Activated gamma-delta T cell treated with anti-CD3 and anti-CD28 coated beads, Interleukin-2, amount 50 U/mL, for 16 hours (primary cell): ENCODE measurements at places on chromosomes 5 and 9.

DNA sequence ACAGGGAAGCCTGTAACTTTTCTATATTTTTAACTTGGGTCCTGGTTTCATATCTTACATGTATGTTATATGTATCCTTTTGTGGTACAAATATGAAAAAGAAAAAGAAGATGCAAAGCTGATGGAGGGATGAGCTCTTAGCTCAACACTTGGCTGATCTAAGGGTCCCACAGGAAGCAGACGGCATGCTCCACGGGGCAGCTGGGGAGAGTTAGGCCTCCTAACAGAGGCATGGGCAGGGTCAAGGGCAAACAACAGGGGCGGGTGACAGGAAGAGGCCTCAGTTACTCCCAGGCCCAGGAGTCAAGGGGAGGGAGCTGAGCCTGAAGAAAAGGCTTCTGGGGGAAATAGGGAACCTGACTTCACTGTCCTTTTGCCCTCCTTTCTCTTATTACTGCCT, 287.2 kb downstream of the ZSWIM6 start:
- no peak for DNase-seq

DNA sequence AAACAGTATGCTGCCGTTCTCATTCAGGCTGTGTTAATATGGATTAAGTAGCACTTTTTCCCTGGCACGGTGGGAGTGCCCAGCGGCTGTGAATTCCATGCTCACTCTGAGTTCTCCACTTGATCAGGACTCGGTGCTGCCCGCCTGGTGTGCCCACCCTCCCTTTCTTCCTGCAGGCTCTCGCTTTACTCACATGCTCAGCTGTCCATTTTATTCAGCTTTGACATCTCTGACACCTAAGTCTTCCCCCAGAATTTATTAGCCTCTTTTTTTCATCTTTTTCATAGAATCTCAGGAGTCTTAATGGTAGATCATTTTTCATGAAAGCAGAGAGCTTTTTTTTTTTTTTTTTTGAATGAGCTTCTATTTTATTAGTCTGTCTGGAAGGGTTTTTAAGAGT, 626.5 kb downstream of the IRX1 start:
- DNase-seq, result no peak

DNA sequence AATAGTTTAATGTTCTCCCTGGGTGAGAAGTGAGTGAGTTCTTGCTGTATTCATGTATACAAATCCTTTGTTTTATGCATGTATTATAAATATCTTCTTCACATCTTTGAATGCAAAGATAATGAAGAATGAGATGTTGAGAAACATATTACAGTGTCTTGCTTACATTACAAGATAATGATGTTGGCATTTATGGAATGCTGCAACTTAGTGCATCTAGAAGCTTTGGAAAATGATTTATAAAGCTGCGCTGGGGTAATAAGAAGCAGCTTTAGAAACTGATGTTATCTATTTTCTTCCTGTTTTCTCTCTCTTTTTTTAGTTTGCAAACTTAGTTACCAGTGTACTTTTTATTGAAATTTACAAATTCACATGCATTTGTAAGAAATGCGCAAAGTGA, 673.4 kb downstream of the KCTD16 start:
- no peak for DNase-seq

DNA sequence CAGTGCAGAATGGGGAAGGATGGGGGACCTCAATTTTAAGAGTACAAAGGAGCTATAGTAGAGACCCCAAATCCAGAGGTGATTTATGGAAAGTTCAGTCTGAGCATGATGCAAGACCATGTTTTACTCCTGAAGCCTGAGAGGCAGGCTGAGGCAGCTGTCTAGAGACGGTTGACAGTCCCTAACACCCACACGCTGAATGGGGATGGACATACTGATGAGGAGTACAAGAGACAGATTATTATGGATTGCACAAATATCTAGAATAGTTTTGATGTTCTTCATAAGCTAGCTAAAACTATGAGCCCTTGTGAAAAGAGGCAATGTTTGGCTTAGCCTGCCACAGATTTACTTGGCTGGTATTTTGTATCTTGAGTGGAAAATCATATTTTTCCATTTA, 64.5 kb downstream of the PRR16 start:
- no peak for DNase-seq

GRCh38 chr5:143134269-143134668, 269.2 kb downstream of the NR3C1 start:
- no peak for DNase-seq

DNA sequence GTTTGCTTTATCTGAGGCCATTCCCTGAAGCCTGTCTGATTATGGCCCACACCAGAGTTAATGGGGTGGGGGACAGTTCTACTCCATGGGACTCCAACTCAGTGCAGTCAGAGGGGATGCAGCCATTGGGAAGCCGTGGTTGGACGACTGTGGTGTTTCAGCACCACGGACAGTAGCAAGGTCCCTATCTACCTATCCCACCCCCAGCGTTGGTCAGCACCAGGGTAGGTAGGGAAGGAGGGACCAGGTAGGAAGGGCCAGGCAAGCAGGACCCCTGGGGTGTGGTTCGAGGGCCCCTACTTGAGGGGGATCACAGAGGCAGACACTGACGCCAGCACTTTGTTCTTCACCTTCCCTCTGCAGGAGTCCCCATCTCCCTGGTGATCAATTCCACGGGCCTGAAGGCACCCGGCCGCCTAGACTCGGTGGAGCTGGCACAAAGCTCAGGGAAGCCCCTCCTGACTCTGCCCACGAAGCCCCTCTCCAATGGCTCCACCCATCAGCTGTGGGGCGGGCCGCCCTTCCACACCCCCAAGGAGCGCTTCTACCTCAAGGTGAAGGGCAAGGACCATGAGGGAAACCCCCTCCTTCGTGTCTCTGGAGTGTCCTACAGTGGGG, 33.2 kb downstream of the HMCN2 start:
- DNase-seq, result no peak

GRCh38 chr5:53063176-53063575, 46.4 kb downstream of the MOCS2 start:
- DNase-seq, result no peak

DNA sequence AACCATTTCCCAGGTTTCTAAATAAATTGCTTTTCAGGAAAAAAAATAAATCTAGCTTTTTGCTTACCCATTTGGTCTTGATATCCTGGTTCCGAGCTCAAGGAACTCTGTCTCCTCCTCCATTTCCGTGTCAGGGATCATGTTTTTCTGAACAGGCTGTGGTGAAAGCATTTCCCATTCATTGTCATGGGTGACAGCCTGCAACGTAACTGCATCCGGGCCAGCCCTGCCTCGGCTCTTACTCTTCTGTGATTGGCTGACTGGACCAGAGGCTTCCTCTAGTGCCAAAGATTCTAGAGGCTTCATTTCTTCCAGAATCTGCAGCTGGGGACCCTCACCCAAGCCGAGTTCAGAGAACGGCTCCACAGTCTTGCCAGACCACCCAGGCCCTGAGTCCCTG, 61.0 kb upstream of the PCA3 start:
- no peak for DNase-seq

DNA sequence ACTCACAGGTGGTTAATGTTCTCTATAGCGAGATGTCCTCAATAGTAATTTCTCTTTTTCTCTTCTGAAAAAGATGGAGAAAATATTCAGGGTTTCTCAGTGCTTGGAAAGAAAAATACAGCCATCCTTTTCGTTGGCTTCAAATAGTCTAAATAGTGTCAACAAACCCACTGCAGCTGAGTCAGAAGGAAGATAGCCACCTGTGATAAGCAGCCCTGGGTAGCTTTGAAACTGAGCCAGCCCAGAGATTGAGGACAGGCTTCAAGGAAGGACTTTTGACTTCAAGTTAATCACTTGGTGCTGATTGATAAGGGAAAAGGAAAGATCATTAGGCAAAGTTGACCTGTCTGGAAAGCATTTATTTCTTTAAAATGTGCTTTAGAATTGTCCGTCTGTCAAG, 78.7 kb upstream of the TYRP1 start:
- no peak for DNase-seq

DNA sequence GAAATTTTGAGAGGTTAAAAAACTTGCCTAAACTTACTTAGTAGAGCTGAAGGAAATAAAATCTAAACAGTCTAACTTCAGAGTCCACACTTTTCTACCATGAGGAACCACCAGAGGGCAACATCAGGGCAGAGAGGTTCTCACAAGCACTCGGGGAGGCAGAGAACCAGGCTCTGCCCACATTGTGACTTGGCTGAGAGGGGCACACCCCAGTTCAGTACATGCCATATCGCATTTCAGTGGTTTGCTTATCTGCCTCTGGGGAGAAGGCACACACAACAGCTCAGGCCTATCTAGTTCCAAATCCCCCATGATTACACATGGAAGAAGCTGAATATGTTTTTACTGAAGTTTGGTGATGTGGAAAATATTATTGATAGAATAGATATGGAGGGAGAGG, 49.2 kb downstream of the EQTN start:
- DNase-seq, result no peak

GRCh38 chr9:211557-211956, 3.1 kb upstream of the DOCK8 start:
- DNase-seq, result no peak

- DNase-seq, result no peak
Measured at GRCh38 chr9:81814794-81815464, 113.3 kb upstream of the SPATA31D4 start.

DNA sequence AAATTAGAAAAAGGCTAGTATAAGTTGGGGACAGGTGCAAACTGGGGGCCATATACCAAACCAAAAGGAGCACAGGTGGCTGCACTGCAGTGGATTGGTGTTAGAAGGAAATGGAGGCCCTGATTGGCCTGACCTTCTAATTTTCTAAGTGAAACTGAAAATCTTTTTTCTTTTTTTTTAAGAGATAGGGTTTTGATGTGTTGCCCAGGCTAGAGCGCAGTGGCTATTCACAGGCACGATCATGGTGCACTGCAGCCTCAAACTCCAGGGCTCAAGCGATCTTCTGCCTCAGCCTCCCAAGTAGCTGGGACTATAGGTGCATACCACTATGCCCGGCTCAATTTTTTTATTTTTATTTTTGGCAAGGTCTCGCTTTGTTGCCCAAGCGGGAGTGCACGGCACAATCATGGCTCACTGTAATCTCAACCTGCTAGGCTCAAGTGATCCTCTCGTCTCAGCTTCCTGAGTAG, 9.8 kb upstream of the CCDC69 start:
- DNase-seq, result no peak

DNA sequence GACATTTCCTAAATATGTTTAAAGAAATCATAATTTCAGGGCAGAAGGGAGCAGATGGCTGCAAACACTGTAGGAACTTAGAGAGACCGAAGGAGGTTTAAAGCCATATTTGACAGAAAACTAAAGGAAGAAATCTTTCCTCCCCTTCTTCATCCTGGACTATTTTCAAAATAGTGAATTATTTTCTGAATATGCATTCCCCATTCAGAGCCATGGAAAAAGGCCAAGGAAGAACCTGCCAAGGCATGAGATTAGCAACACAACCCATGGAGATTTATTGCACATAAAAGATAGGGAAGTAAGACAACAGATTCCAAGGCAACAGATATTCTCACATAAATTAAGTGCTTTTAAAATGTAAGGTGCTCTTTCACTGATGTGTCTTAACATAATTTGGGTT, 233.3 kb upstream of the ADAMTS16 start:
- no peak for DNase-seq

DNA sequence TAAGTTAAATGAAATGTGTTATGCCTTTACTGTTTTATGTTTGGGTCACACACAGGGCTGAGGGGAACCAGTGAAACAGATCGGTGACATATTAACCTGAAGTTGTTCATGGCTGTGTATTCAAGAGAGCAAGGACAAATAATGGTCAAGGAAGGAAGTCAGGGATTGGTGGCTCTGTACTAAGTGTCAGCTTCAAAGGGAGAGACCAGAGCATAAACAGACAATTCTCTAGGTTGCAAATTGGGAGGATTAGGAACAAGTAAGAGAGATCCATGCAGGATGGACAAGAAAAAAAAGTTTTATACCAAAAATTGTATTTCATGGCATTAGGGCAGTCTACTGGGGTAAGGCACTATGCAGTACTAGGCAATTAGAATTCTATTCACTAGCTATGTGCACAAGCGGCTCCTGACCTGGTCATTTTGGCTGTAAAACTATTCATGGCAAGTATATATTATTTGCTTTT, 156.3 kb downstream of the PLPPR1 start:
- no peak for DNase-seq

DNA sequence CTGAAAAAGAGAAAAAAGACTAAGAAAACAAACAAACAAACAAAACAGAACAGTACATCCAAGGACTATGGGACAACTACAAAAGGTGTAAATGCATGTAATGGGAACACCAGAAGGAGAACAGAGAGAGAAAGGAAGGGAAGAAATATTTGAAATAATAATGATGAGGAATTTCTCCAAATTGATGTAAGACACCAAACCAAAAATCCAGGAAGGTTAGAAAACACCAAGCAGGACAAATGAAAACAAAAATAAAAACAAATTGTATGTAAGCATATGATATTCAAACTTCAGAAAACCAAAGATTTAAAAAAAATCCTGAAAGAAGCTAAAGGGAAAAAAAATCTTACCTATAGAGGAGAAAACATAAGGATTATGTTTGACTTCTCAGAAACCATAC, 125.9 kb upstream of the ACTBL2 start:
- no peak for DNase-seq

- DNase-seq, result no peak
Measured at GRCh38 chr9:90629991-90630390, 12.6 kb downstream of the DIRAS2 start.

DNA sequence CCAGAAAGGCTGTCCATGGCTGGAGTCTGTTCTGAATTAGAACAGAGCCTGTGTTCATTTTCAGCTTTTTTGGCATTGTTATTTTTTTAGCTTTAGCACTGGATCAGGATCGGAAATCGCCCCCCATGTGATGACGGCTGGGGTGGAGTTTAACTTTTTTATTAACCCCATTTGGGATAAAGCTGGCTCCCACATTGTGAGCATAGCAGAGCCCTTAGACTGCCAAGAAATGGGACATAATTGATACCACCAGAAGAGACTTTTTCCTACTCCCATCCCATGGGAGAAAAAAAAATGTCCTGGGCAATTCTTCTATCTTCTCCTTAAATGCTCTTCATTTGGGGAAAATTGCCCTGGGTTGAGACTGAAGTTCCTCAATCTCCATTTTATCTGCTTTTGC, 52.4 kb downstream of the SLIT3 start:
- DNase-seq, result no peak

DNA sequence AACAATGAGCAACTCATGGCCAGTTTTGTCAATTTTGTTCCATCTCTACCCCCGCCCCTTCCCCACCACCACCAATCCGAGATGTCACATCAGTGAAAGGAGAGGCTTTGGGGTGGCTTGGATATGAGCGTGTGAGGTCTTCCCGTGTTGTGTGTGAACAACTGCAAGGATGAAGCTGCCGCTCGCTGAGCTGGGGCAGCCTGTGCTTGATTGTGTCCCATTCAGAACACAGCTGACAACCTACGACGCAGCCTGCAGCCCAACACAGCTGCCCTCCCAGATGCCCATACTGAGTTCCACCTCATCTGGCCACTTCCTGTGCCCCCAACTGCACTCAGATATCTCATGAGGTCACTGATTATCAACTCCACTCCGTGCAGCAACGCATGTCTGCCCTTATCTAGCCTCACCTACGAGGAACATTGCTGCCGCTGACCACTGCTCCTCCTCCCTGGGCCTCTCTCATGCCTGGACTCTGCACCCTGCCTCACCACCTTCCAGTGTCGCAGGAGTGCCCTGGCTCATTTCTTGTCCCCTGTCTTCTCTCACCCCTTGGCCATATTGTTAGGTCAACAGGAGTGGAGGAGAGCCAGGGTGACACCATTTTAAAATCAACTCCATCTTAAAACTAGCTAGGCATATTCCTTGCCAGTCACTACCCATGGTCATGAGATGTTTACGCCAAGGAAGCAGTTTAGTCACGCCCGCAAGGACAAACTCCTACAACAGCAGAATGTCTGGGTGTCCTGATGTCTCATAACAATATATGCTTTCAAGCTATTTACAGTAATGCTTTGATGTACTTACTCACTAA, 7.3 kb upstream of the IL4 start:
- DNase-seq, result no peak
